Tibial artery (tissue), 4 donors: ENCODE measurements at places on chromosomes 5 and 9.
A peak's percentile ranks its signal among the peaks of the same experiment; 100 is the strongest.

DNA sequence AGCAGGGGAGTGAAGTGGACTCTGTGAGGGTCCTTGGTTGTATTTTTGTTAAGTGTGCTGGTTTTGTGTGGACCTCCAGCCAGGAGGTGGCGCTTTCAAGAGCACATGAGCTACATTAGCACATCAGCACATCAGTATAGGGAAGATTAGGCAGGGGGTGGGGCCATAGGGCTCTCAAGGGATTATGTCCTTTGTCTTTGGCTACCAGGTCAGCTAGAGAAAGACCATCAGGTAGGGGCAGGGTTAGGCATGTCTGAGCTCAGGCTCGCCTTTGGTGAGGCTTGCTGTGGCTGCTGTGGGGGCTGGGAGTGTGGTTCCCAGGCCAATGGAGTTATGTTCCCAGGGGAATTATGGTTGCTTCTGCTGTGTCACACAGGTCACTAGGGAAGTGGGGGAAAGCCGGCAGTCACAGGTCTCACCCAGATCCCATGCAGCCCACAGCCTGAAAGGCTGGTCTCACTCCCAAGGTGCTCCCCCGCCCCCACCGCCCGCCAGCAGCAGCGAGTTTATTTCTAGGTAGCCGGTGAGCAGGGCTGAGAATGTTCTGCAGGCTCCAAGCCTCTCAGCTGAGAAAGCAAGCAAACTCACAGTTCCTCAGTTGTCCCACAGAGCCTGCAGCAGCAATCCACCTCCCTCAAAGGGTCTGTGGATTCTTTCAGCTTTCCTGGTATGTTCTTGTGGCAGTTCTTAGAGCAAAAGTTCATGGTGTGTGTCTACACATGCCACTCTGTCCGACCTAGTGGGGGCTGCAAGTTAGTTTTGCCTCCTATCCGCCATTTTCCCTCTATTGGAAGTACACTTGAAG lies 13.7 kb downstream of the OR1J1 start:
- DNase-seq, result no peak

DNA sequence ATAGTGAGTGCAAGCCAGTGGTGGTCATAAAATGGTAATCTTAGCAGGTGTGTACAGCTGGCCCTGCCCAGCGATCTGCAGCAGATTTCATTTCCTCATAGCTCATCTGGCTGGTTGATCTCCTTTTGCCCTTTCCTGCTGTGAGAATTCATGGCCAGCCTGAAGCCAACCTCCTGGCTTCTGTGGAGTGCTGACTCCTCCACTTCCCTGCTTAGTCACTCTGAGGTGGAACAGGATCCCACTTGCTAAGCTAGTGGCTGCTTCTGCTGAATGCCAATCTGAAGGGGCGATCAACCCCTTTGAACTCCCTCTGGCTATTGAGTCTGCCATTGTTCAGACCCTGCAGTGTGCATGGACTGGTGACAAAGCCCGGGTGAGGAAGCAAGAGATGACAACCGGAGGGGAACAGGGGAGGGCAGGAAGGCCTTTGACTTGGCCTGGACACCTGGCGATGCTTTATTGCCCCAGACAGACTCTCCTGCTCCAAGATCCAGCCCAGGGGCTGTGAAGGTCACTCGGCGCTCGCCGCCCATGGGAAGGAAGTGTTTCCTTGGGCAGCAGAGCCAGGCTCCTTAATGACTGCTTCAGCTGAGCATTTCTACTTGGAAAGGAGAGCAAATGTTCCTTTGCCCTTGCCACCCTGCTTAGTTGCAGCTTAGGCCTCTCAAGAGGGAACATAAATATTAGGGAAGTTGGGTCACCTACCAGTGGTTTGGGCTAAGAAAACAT lies 341.1 kb downstream of the ZSWIM6 start:
- no peak for DNase-seq

DNA sequence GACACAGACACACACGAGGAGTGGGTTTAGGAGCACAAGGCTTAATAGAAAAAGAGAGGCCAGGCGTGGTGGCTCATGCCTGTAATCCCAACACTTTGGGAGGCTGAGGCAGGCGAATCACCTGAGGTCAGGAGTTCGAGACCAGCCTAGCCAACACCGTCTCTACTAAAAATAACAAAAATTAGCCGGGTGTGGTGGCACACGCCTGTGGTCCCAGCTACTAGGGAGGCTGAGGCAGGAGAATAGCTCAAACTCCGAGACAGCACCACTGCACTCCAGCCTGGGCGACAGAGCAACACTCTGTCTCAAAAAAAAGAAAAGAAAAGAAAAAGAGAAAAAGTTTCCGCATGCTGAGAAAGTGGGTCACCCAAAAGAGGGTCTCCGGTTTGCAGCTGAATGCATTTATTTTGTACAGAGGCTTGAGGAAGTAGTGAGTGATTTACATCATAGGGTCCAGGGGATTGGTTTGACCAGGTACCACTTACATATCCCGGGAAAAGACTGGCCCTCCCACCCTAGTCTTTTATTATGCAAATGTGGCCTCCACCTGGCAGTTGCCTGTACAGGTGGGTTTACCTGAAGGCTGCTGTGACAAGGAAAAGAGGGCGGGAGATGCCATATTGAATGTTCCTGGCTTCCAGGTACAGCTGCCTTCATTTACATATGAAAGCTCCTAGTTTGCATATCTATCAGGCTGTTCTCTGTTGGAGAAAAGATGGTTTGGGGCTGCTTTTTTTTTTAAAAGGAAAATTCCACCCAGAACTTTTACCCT lies 366.2 kb upstream of the GRAMD2B start:
- DNase-seq, result no peak

DNA sequence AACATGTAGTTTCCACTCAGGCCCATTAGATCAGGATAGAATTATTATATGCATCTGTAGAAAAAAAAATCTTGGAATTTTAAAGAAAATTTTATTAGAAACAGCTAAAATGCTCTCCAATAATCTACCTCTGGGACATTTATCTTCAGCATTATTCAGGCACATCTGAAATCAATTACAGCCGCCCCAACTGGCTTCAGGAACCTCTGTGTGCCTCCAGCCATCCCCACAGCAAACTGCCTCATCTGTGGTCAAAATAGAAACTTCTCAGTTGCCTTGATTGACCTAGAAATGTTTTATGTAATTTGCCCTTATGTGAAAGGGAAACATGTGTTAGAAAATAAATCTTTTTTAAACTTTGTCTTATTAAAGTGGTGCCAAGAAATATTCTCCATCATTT lies 120.1 kb upstream of the LPAR1 start:
- DNase-seq, result no peak

- DNase-seq, result no peak
These were observed 19.8 kb upstream of the TNIP1 start for GRCh38 chr5:151100681-151101080.

DNA sequence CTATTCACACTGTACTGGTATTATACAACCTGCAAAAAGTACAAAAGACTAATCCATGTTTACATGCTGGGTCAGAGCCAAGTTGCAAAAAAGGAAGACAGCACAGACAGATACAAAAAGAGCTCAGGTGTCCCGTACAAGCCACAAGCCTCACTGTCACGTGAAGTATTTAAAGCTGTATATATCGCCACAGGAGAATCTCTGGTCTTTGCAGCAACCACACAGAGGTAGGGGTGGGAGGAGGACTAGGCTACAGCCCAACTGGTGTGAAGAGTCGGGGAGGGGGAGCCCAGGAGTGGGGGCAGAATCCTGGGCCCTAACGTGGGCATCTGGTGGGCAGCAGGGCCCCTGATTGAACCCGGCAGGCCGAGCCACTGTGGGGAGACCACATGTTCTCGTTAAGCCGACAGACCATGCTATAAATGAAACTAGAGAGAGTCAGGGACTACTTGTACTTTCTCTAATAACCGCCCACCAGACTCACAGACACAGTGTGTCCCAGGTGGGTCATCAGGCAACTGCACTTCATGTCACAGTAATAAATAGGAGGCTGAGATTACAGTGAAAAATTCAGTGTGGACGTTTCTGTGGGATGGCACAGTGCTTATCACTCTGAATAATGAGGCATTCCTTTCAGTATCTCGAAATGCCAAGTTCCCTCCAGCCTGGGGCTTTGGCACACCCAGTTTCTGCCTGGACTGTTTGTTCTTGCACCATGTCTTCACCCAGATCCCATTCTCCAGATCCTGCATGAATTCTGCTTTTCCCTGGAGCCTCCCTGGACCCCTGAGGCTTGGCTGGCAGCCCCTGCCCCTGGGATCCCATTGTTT lies 79.3 kb upstream of the SH3PXD2B start:
- DNase-seq, result no peak

DNA sequence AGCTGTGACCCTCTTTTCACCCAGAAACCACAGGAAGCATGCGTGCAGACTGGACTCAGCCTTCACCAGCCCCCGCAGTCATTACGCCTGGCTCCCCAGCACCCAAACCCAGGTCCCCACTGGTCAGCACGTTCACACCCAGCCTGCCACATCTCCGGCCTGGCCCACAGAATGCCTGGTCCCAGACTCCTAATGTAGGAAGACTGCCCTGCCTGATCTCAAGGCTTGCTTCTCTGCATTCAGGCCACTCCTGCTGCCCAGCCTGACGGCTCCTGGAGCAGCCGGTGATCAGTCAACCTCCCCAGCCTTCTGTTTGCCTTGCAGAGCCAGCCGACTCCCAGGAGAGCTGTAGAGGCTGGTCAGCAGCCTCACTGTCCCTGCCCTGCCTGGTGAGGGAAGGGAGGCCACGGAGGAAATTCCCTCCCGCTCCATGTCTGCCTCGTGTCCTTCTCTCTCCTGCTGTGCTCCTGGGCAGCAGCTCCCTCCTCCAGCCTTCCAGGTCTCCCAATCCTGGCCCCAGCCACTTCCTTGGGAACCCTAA lies 25.4 kb downstream of the ADAMTS2 start:
- peak; percentile 90 for DNase-seq

DNA sequence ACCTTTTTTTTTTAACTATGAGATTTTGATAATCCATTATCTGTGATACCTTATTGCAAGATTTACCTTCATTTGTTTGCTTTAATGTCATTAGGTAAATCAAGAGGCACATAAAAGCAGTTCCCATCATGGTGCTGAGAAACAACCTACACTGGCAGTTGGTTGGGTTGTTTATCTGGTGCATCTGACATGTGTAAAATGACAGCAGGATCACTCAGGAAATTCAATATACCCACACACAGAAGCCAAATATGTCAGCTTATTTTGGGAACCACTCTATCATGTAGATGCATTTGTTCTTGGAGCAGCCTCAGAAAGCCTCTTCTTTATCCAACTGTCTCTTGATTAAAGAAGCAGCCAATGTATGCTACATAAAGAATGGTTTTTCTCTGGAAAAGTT lies 7.8 kb upstream of the CCDC192 start:
- no peak for DNase-seq

DNA sequence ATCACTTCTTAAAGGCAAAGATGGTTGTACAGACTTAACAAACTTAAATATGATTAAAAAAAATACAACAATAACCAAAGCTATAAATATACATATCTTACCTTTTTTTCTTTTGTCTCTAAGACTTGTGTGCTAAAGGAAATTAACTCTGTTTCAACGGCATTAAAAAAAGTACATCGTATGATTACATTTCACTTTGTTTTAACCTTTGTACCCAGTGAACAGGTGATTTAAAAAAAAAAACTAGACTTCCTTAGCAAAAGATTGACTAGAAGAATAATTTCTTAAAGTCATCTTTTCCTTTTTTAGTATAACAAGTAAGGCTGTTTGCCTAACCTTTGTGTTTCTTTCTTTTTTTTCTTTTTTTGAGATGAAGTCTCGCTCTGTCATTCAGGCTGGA lies at the start of gene LRRC19:
TSS of gene LRRC19 (minus strand) at position 182 of the 400 bp plus-strand sequence. CDS start 5,978 bp downstream, outside the sequence.
- DNase-seq, result no peak

DNA sequence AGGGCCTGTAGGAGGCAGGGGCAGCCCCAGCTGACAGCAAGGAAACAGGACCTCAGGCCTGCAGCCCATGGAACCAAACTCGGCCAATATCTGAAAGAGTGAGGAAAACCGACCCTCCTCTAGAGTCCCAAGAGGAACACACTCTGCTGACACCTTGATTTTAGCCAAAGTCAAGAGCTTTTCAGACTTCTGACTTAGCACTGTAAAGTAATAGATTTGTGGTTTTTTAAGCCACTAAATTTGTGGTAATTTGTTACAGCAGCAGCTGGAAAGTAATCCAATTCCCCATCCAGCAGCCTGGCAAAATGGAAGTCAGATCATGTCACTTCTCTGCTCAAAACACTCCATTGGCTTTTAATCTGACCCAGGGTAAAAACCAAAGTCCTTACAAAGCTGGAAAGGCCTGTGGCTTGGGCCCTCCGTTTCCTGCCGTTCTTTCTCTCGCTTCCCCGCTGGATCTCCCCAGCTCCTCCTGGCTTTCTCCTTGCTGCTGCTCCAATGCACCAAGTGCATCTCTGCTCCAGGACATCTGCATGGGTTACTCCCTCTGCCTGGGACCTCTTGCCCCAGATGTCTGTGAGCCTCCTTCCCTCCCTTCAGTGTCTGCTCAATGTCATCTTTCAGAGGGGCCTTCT lies 79.0 kb downstream of the C5orf15 start:
- DNase-seq, result no peak

- no peak for DNase-seq
These were observed 72.4 kb upstream of the SNX2 start for GRCh38 chr5:122702524-122702875.

- no peak for DNase-seq
These were observed 249.0 kb downstream of the ARHGAP26 start for GRCh38 chr5:143019157-143019556.

DNA sequence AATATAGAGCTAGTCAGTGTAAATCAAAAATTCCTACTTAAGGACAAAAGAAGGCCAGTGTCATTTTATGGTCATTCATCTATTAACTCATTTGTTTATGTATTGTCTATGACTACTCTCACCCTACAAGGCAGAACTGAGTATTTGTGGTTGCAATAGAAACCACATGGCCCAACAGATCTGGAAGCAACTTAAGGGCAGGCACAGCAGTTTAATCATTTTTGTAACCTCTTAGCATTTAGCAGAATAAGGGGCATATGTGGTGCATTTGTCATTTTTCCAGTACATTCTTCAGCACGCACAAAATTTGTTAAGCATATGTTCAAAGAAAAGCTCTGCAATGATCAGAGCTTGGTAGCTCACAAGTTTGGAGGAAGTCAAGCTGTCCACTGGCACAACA lies 1.1 kb downstream of the FKBP15 start:
- no peak for DNase-seq

GRCh38 chr5:75412111-75412990 lies 75.3 kb downstream of the HMGCR start:
- no peak for DNase-seq

GRCh38 chr5:159098603-159099436 lies 896 bp downstream of the EBF1 start:
- DNase-seq, result no peak

DNA sequence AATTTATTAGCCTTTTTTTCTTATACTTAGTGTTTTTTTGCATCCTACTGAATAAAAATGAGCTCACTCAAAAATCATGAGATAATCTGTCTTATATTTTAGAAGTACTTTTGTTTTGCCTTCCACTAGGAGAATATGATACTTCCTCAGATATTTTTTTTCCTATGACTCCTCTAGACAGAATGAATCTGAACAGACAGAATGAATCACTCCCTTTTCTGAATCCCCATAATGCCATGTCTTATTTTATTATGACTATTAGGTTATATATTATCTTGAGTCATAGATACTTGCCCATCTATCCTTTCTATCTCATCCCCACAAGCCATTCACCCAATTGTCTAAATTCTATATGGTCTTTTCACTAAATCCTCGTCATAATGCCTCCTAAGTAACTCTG lies 134.6 kb downstream of the BRINP1 start:
- DNase-seq, result no peak

GRCh38 chr5:165457859-165458481 lies 1952.6 kb downstream of the MAT2B start:
- no peak for DNase-seq

GRCh38 chr9:100063185-100063584 lies 35.6 kb downstream of the ERP44 start:
- DNase-seq, result no peak

GRCh38 chr5:137594717-137595116 lies 95.6 kb upstream of the SPOCK1 start:
- DNase-seq, result no peak
